Spinal cord (tissue), 10 donors: ENCODE measurements at places on chromosomes 3 and 15. TPM values are rescaled to one million over a fixed set of nuclear protein-coding genes. Genes with fewer than 3 reads are reported as not detected.

Gene C3orf22
- not detected for total RNA-seq

Gene GABRB3
- 79.5 TPM for total RNA-seq

Gene SLC28A1
- 0.22 TPM for total RNA-seq

GRCh38 chr15:77496715-77497109 is 76.0 kb downstream of the HMG20A start:
- DNase-seq = no peak

GRCh38 chr3:9934235-9934621 is 594 bp downstream of the CRELD1 start:
- DNase-seq = no peak
